ENCODE measurements at places on chromosomes 5 and 9.

DNA sequence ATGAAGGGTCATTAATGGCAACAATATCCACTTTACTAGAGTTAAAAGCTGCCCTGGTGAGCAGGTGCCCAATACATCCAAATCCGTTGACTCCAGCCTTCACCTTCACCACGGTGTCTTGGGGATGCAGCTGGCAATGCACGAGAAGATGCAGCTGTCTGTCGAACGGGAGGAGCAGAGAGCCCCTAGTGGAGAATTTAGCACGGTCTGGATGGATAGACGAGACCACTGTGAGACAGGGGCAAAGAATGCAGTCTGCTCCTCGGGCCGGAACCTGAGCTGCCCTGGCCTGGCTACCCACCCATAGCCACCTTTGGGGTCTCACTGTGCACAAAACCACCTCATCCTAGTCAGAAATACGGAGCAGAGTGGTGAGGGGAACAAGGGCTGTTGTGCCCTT is 35.1 kb downstream of the ADRA1B start:
- no peak for DNase-seq

DNA sequence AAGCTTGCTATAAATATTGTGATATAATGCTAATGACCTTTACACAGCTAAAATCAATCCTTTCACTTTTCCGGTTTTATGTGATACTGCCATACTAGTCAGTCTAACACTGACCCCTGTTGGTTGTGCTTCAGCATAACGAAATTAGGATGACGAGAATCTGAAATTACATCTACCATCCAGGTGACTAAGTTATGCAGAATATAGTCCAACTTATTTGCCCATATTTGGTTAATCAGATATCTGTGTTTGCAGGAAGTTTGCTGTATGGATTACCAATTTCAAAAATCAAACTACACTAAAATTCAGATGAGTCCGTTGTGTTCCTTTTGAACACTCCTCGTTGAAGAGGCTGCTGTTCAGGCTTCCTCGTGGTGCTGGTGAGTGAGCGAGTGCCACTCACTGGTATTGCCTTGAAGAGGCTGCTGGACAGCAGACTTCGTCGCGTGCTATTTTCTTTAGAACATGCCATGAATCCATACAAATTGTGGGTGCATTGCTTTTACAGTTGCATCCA is 32.5 kb downstream of the TENT4A start:
- DNase-seq, result peak; percentile 24

DNA sequence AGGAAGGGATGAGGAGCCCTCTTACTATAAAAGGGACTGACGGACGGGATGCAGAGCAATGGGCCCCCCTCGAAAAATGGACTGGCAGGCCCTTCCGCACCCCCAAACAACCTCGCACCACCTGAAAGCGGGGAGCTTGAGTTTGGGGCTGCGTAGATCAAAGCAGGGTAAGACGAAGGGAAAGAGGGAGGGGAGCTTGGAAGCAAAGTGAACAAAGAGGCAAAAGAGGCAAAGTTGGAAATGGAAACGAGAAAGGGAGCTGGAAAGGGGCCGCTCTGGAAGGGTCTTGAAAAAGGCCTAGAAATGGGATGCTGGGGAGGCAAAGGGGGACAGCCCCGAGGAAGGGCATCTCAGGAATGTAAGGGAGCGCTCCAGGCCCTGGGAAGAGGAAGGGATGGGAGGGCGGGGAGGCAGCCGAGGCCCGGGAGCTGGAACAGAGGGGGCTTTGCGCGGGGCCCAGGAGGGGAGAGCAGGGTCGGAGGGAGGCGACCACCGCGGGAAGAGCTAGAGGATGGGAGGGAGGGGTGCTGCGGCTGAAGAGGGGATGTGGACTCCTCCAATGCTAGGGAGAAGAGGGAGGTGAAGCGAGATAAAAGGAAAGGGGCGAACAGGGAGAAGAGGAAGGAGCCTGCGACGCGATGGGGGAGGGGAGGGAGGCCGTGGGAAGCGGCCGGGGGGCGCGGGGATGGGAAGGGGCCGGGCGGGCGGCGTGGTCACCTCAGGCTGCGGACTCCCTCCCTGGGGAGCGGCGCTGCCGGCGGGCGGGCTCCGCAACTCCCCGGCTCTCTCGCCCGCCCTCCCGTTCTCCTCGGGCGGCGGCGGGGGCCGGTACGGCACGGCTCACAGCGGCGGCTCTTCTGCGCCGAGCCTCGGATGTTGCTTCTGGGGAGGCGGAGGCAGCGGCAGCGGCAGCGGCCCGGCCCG is 577 bp downstream of the RNF145 start:
- DNase-seq, result no peak

- peak; percentile 71 for DNase-seq
These were observed at the start of gene NUDT12 for GRCh38 chr5:103562453-103563157. TSS of gene NUDT12 (minus strand) at chr5:103562789. CDS start at chr5:103560248, 2,541 bp downstream.

GRCh38 chr9:18720691-18721090 is 246.7 kb downstream of the ADAMTSL1 start:
- DNase-seq, result no peak

GRCh38 chr5:14199902-14200301 is 56.8 kb downstream of the TRIO start:
- no peak for DNase-seq

DNA sequence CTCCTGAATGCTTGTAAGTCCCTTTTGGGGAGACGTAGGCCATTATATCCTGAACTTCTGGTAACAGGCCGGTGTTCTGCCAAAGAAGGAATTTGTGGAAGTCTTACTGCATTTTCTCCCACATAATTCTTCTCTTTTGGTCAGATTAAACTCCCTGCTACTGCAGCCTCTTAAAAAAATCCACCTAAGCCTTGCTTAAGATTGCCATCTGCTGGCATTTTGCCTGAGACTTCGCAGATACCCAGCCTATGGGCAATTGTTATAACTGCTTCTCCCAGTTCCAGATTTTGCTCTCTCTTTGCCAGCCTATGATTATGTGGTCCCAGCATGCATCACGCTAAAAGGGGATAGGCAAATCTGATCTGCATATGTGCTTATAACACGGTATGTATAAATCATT is 391.6 kb upstream of the CHD1 start:
- no peak for DNase-seq

GRCh38 chr9:126536841-126537465 is 76.8 kb upstream of the LMX1B start:
- DNase-seq, result no peak

GRCh38 chr5:146039420-146039819 is 66.0 kb downstream of the PLAC8L1 start:
- no peak for DNase-seq
